ENCODE measurements at places on chromosomes 13 and 19.

DNA sequence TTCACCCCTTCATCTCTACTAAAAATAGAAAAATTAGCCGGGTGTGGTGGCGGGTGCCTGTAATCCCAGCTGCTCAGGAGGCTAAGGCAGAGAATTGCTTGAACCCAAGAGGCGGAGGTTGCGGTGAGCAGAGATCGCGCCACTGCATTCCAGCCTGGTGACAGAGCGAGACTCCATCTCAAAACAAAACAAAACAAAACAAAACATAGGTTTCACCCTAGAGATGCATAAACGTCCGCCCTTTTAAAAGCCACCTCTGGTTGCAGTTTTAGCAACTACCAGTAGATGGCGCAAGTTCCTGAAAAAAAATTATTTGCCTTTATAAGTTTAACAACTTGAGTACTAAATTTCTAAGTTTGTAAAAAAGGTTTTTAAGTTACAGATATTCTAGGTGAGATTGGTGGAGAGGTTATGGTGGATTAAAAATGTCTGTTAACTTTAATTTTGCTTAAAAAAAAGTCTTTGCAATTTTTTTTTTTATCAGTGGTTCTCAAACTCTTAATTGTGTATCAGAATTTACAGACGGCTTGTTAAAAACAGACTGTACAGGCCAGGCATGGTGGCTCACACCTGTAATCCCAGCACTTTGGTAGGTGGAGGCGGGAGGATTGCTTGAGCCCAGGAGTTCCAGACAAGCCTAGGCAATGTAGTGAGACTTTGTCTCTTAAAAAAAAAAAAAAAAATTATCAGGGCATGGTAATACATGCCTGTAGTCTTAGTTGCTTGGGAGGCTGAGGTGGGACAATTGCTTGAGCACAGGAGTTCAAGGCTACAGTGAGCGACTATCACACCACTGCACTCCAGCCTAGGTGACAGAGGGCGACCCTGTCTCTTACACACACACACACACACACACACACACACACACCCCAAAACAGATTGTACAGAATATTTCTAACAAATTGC lies 42.1 kb downstream of the NAA16 start:
- peak; percentile 35 for DNase-seq

DNA sequence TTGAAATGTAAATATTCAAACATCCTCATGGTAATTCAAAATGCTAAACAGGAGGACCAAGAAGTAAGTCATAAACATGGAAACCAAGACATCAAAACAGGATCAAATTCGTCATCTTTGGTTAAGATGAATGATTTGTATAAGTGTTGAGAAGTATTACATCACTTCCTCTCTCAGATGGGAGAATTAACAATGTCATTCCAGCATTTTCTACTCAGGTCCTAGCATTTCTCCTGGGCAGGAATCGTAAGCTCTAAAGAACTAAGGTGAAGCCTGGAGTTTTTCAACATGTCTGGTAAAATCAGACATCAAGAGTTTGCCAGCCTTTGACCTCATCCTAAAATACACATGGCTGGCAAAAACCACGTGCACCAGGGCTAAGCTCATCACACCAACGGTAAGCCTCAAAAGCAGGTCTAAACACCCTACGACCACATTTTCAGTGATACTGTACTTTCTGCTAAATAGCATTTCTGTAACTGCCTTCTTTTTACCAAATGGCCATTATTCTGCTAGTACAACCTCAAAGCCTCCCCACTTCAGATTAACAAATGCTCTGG lies 24.8 kb downstream of the RANBP3 start:
- peak; percentile 28 for DNase-seq

- DNase-seq: no peak
These were observed 7.4 kb upstream of the IGFL1 start for GRCh38 chr19:46221981-46222610.

DNA sequence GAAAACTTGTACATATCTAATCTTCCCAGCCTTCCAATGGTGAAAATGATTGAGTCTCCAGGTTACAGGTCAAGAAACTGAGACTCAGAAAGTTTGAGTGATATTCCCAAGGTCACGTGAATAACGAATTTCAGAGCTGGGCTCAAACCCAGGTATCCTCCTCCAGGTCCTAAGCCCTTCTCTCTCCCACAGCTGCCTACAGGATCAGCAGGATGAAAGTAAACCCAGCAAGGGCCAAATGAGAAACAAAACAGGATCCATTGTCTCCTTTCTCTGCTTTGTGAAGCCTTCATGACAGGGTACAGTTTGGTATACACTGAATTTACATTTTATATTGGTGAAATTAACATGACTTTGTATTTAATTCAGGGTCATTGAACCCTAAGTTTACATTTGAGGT lies 208.1 kb downstream of the RBM26 start:
- DNase-seq: no peak

DNA sequence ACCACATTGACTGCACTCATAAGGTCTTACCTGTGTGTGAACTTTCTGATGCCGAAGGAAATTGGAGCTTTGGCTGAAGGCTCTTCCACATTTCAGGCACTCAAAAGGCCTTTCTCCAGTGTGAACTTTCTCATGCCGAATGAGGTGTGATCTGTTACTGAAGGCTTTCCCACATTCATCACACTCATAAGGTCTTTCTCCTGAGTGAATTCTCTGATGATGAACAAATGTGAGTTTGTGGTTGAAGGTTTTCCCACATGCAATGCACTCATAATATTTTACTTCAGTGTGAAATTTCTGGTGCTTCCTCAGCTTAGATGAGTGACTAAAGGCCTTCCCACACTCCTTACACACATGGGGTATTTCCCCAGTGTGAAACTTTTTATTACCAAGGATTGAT lies 5.7 kb downstream of the ZNF132 start:
- no peak for DNase-seq

DNA sequence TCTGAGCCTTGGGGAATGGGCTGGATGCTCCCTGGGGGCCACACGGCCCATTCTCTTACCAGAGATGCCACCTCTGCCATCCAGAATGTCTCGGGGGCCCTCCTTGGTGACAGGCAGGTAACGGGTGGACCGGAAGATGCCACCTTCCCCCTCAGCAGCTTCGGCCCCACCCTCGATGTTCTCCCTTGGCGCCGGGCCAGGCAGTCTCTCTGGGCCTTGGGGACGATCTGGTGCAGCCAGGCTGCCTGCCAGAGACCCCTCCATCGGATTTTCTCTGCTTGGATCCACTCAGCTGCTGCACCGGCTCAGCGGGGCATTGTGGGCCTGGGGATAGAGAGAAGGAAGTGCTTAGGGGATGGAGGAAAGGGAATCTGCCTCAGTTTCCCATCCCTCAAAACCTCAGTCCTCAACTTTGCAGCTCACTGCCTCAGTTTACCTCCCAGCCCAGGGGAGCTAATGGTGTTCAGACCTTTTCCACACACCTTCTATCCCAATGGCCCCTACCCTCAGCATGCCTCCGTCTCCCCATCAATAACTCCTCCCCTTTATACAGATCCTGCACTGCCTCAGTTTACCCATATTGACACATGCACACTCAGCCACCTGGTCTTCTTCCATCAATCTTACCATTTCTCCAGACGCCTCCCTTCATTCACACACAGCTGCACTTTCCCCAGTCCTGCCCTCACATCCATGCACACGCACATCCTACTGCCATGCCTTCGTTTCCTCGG lies 1.5 kb downstream of the WIZ start:
- no peak for DNase-seq

GRCh38 chr13:111304603-111305289 lies 15.7 kb upstream of the TEX29 start:
- no peak for DNase-seq

- no peak for DNase-seq
These were observed 108.2 kb upstream of the WASF3 start for GRCh38 chr13:26449063-26449848.

DNA sequence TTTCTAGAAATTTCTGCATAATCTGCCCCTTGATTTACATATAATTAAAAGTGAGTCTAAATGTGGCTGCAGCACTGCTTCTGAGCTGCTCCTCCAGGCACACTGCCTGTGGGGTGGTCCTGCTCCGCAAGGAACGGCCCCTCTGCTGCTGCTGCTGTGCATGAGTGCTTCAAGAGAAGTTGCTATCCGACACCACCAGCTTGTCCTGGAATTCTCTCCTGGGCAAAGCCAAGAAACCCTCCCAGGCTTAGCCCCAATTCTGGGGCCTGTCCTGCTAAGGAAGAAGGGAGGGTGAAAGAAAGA lies 7.5 kb upstream of the PDCD5 start:
- DNase-seq: no peak

GRCh38 chr13:51832471-51833152 lies 12.4 kb downstream of the TMEM272 start:
- DNase-seq: no peak

DNA sequence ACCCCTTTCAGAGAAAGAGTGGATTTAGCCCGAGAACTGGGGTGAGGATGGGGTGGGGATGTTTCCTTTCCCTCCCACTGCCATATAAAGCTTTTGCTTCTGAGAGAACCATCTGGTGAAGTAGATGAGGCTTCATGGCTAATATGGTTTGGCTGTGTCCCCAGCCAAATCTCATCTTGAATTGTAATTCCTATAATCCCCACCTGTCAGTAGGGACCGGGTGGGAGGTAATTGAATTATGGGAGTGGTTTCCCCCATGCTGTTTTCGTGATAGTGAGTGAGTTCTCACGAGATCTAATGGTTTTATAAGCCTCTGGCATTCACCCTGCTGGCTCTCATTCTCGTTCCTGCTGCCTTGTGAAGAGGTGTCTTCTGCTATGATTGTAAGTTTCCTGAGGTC lies 270.9 kb downstream of the LMO7 start:
- no peak for DNase-seq

- DNase-seq: no peak
These were observed 242.8 kb downstream of the B3GLCT start for GRCh38 chr13:31442571-31442970.

GRCh38 chr13:99439048-99439447 lies 62.2 kb upstream of the TM9SF2 start:
- DNase-seq: no peak

DNA sequence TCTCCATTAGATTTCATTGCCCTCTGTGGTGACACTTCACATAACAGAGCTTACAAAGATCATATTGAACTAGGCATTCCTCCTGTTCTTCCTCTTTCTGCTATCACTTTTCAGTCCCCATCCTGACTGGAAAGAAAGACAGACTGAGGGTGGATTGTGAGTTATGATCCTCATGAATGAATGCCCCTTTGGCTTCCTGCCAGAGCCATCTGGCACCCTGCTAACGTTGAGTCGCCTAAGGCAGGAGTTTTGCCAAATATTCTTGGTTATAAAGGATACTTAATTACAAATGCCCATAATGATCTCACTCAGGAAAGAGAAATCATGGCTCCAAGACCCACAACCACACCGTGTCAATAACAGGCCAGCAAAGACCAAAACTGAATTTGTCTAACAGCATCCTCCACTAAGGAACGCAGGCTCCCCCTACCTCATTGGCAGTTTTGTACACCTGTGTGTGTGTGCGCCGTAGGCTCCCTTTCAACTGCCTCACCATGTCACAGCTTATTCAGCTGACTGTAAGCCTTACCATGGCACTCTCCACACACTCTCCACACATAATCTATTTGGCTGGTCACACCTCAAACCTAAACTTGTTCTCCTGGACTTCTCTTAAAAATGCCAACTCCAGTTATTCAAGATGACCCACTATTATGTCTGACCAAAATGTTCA lies 15.5 kb downstream of the ZNF211 start:
- no peak for DNase-seq

DNA sequence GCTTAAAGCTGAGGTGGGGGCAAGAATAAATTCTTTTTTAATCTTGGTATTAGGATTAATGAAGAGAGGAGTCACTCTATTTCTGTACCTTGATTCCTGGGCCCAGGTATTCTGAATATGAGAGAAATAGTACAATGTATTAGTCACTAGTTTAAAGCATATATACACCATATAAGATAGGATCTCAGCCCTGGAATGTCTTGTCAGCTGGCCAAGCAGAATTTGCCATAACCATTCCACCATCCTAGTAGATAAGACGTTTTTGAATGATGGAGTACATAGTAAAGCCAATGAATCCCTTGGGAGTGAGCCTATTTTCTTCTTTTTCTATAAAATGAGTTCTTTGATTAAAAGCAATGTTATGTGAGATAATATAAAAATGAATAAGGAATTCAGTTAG lies 55.6 kb downstream of the UFM1 start:
- no peak for DNase-seq
